ENCODE measurements at places on chromosomes 12 and 14.

- DNase-seq: no peak
These were observed 16.3 kb downstream of the SMCO2 start for GRCh38 chr12:27462851-27463250.

- no peak for DNase-seq
These were observed 57.7 kb upstream of the DLK1 start for GRCh38 chr14:100669011-100669412.

DNA sequence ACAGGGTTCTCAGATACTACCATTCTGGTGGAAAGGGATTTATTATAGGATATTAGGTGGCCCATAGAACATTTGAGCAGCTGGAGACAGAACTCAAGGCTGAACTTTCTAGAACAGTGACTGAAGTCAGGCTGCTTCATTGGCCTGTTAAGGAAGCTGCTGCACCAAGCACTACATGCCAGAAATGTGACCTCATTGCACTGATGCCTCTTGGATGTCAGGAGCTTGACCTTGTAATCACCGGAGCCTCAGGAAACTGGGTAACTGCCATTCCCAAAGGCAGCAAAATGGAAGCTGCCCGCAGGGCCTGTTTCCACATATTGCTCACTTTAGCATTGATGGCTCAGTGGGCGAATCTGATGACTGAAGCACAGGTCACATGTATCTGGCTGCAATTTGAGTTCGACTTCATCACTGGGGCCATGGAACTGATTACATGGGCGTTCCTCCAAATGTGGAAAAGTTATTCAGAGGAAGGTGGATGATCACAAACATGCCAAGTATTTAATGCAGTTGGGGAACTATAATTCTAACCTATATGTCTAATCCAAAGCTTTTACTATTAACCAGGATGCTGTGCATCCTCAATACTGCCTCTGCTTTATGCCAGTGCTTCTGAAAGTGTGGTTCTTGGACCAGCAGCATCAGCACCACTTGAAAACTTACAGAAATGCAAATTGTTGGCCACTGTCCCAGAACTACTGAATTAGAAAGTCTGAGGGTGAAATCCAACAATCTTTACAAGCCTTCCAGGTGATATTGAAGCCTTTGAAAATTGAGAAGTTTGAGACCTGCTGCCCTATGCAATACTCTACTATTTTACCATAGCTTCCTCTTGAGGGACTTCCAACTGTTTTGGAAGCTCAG is 337.2 kb upstream of the NAV3 start:
- no peak for DNase-seq

DNA sequence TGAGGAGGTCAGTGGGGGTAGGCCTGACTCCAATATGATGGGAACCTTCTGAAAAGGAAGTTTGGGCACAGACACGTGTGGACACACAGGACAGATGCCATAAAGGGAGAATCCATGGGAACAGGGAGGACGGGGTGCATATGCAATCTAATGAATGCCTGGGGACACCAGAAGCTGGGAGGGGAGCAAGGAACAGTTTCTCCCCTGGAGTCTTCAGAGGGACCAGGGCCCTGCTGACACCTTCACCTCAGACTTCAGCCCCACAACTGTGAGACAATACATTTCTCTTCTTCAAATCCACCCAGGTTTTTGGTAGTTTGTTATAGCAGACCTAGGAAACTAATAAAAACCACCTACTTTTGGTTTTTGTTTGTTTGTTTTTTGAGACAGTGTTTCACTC is 35.2 kb upstream of the CLIP1 start:
- DNase-seq: no peak

DNA sequence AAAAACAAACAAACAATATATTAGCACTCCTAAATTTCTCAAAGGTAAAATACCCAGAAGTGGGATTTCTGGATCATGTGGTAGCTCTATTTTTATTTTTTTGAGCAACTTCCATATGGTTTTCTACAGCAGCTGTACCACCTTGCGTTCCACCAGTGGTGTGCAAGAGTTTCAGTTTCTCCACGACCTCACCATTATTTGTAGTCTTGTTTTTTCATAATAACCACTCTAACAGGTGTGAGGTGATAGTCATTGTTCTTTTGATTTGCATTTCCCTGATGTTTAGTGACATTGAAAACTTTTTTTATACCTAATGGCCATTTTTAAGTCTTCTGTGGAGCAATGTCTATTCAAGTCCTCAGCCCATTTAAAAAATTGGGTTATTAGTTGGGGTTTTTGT is 127.3 kb upstream of the SLC38A2 start:
- DNase-seq: no peak

- no peak for DNase-seq
These were observed 101.3 kb downstream of the SRGAP1 start for GRCh38 chr12:63945777-63946176.

DNA sequence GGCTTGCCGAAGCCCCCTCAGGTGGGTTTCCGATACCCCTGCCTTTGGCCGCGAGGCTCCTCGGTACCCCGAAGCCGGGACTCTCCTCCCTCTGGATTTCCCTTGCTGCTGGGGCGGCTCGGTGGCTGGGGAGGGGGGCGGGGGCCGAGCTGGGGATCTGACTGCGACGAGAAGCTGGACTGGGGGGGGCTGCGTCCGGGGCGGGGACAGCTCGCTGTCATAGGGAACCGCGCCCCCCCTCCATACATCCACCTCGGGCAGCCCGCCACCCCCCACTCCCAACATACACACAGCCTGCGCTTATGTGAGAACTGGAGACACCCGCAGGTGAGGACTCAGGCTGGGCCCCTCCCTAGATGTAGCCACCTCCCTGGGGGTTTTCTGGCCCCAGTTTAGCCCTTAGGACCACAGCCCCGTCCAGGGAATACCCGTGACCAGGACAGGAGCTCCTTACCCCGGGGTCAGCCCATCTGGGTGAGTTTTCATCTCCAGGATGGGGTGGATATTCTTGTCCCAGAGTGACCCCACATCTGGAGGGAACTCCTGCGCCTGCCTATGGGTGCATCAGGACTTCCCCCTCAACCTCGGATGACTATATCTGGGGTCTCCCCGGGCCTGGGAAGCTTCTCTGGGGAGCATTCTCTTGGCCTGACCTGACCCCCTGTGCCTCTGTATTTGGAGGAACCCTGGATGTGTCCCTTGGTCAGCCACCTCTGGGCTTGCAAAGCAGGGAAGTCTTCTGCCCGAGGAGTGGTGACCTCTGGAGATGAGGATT is 687 bp downstream of the ASIC1 start:
- DNase-seq: no peak

- DNase-seq: no peak
These were observed 9.4 kb upstream of the VTI1B start for GRCh38 chr14:67683842-67684241.

- DNase-seq: peak; percentile 92
These were observed at the start of gene NGDN for GRCh38 chr14:23469127-23469905. TSS of gene NGDN (plus strand) at chr14:23469703. CDS start at chr14:23469716, 13 bp downstream.

- DNase-seq: no peak
These were observed 59.5 kb upstream of the CAPRIN2 start for GRCh38 chr12:30814295-30814655.

Measured in NT2/D1 (cell line).